Foreskin melanocyte (primary cell): ENCODE measurements at places on chromosomes 3 and 15.
A peak's percentile ranks its signal among the peaks of the same experiment; 100 is the strongest.

DNA sequence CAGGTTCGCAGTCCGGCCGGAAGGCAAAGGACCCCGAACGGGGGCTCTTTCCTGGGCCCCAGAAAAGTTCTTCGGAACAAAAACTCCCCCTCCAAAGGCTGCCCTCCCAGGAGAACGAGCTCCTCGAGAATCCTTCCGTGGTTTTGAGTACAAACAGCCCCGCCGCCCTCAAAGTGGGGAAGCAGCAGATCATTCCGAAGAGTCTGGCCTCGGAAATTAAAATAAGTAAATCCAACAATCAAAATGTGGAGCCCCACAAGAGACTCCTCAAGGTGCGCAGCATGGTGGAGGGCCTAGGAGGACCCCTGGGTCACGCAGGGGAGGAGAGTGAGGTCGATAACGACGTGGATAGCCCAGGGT, 1.3 kb downstream of the ARHGEF26 start:
- DNase-seq: no peak

DNA sequence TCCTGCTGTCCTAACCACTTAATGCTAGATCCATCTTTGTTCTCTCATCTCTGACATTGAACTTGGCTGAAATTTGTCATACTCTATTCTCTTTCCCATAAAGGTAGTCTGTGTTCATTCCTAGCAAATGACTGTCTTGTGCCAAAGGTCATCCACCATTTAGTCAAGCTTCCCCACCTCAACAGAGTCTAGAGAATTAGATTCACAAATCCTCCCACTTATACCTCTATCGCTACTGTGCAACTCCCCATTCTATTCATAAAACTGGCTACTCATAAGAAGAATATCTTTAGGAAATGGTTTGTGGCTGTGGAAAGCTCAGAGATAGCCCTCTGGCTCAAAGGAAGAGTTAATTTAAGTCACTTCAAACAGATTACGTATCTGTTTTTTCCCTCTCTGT, 59.7 kb upstream of the MBNL1 start:
- no peak for DNase-seq

- DNase-seq: no peak
These were observed 369.8 kb downstream of the DIPK2A start for GRCh38 chr3:144341471-144341870.

GRCh38 chr15:63605816-63606215, 8.6 kb downstream of the FBXL22 start:
- DNase-seq: no peak

DNA sequence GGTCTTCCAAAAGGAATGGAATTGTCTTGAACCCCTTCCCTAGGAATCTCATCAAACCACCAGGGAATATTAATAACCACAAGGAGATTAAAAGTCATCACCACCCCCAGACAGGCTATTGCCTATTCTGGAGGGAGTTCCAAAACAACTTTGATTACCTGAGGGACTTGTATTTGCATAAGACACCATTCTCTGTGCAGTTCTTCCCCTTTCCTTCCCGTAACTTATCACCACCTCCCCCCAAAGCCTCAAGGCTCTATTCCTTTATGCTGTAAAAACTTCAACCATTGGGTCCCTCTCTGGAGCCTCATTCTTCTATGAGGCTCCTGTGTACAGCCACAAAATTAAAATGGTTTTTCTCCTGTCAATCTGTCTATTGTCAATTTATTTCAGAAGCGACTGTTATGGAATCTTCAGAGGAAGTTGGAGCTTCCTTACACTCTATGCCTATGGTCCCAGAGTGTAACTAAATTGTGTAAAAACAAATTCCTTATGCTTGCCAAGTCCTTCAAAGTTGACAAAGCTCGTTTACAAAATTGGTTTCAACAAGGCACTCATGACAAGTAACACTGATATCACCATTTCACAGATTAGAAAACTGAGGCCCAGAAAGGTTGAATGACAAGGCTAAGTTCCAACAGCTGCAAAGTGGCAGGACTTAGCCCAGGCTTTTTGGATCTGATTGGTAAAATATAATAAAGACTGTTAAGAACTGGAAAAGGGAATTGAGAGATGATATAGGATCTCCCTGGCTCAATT, 68.3 kb upstream of the HERC1 start:
- no peak for DNase-seq

DNA sequence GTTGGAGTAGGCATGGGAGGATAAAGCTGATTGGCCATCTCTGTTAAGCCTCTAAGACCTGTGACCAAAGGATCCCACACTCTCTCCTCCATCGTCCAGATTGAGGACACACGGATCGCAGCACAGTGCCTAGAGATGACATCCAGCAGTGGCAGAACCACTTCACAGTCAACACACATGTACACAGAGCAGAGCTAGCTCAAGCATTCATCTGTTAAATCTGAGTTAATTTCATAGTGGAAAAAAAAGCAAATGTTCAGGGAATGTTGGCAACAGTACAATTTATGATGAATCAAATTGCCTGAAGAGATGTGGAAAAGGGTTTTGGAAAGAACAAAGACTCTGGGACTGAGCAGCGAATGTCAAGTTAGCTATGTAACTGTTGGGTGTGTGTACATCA, 108.1 kb upstream of the PLAAT1 start:
- peak; percentile 77 for DNase-seq

- DNase-seq: no peak
These were observed 473.5 kb upstream of the RGMA start for GRCh38 chr15:93562395-93563123.

DNA sequence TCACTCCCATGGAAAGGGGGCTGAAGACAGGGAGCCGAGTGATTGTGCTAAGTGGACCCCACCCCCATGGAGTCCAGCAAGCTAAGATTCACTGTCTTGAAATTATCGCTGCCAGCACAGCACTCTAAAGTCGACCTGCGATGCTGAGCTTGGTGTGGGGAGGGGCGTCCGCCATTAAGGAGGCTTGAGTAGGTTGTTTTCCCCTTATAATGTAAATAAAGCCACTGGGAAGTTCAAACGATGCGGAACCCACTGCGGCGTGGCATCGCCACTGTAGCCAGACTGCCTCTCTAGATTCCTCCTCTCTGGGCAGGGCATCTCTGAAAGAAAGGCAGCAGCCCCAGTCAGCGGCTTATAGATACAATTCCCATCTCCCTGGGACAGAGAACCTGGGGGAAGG, 10.9 kb upstream of the SRGAP3 start:
- no peak for DNase-seq

DNA sequence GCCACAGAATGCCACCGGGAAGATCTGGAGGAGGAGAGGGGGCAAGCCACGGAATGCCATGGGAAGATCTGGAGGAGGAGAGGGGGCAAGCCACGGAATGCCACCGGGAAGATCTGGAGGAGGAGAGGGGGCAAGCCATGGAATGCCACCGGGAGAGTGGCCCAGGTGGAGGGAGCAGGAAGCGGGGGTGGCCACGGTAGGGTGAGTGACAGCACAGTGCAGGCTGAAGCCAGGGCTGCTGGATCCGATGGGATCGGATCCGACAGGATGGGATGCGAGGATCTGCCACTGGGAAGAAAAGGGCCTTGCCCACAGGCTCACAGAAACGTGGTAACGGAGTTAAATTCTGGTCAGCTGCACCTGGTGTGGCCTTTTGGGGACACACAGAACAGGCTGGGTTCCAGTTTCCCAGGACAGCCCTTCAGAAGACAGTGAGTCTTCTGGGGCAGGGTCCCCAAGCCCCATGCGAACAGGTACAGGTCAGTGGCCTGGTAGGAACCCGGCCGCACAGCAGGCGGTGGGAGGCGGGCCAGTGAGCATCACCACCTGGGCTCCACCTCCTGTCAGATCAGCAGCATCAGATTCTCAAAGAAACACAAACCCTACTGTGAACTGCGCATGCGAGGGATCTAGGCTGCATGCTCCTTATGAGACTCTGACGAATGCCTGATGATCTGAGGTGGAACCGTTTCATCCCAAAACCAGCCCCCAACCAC, 58.8 kb downstream of the XXYLT1 start:
- DNase-seq: no peak

- DNase-seq: no peak
These were observed 122.7 kb downstream of the FBLN2 start for GRCh38 chr3:13671482-13672233.

DNA sequence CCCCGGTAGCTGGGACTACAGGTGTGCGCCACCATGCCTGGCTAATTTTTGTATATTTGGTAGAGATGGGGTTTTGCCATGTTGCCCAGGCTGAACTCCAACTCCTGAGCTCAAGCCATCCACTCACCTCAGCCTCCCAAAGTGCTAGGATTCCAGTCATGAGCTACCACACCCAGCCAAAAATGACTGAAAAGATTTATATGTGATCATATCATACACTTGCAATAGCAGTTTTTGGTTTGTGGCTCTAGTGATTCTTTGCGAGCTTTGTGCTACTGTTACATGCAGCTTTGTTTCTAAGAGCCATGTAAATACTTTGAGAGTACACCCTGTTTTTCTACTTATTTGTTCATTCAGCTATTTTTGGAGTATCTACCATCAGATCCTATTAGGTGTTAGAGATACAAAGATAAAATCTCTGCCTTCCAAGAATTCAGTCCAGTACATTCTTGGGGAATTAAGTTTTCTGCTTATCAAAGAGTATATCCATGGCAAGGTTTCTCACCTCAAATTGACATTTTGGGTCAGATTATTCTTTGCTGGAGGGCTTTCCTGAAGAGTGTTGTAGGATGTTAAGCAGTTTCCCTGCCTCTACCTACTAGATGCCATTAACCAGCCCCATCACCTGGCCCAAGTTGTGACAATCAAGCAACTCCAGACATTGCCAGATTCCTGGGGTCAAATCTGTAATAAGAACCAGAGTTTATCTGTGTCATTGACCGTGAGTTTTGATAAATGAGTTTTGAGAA, 15.0 kb downstream of the SNAP23 start:
- DNase-seq: no peak

DNA sequence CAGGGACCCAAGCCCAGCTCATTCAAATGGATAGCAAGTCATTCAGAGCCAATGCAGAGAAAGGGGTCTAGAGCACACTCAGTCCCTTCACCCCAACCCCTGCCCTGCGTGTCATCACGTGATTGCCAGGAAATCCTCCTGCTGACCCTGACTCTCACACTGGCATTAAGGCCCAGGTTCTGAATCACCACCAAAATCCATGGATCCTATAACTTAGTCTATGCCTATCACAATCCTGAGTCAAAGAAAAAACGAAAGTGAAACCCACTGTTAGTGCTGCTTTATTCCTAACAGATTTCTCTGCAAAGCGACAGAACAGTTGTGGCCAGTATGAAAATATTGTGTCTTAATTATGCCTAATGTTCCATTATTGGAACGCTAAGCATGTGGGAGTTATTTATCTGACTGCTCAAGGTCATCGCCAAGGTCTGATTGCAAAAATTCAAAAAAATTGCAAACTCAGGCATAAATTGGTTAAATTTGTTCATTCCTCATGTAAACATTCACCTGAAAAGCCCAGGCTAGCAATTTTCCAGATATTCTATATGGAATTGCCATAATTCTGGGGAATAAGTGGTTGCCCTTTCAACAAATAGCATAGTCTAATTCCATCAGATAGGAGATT, 108.7 kb upstream of the EIF1B start:
- no peak for DNase-seq

DNA sequence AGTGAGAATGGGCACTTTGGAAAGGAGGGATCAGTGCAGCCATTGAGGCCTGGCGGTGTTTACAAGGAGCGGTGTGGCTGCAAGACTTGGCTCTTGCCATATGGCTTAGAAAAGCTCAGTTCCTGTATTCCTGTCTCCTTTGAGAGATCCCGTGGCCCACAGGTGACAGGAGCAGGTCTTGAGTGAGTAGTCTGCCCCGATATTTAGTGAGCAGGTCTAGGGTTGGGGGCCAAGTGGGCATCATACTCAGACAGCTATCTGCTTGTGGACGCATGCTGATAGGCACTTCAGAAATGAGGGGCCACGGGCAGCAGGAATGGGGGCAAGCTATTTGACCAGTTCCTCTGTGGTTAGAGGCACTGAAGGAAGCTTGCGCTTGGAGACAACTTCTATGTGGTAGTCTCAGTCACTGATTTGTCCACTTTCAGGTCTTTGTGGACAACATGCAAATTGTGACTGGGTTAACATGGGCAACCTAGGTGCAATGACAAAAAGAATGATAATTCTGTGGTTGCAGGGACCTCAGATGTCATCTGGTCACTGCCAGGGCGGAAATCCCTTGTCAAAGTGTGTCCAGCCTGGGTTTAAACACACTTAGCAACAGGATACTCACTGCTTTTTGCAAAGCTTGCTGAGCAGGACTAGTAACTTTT, 1.1 kb downstream of the TMED3 start:
- DNase-seq: no peak

DNA sequence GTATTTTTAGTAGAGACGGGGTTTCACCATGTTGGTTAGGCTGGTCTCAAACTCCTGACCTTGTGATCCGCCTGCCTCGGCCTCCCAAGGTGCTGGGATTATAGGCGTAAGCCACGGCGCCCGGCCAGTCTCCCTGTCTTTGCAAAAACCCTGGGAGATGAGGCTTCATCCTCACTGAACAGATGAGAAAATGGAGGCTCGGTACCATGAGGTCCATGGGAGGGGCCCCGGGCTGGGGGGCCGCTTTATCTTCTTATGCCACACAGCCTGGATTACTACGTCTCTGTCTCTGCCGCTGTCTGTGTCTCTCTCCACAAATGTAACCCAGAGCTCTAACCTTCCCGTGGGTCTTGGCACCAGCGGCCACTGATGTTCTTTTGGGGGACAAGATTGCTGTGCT, 39.1 kb downstream of the ABTB1 start:
- no peak for DNase-seq
